Renal pelvis (tissue), 12 donors: ENCODE measurements at places on chromosomes 16 and 17.

DNA sequence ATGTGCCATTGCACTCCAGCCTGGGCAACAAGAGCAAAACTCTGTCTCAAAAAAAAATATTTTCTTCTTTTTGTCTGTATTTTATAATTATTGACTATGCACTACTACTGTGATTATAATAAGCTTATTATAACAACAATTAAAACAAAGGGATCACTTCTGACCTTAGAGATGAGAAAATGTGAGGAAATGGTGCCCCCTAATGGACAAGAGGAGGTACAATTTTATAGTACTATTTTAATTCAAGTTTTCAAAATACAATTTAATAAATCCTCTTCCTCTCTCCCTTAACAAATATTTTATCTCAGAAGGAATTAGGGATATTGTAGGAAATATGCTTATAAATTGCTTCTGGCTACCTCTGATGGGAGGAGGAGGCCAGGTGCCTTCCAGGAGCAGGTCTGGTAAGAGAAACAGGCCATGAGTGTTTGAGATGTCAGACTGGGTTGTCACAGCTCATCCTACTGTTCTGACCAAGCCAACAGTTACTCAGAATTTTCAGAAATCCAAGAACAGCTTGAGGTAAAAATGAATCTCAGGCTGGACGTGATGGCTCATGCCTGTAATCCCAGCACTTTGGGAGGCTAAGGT, 14.0 kb downstream of the VPS53 start:
- no peak for DNase-seq

- DNase-seq = no peak
These were observed 306.3 kb upstream of the HSBP1 start for GRCh38 chr16:83501481-83501880.

GRCh38 chr17:42120161-42120769, 902 bp downstream of the KAT2A start:
- no peak for DNase-seq

DNA sequence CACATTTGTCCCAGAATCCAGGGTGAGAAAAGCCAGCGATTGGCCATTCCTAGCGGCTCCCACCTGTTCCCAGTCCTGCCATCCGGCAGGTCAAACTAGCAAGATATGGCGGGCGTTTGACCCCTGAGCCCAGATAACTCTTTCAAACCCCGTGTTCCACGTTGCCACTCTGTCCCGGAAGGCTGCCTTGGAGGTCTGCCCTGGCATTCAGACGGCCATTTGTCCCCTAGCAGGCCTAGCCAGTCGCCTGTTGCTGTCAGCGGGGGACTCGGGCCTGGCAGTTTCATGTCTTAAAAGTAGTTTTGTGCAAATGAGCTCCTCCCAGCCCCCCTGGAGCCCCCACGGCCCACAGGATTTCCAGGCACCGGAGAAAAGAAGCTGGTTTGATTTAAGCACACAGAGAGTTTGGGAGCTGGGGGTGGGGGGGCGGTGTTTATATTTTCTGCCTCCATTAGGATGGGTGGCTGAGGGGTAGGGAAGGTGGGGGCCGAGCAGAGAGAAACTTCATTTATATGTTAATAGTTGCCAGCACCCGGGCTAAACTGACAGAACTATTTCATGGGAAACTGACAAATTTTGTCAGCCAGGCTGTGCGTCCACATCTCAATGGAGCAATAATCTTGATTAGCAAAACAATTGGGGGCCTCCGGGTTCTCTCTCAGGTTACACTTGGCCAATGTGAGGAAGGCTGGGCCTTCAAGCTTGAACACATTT, 240.9 kb upstream of the SALL1 start:
- DNase-seq = peak; percentile 40

DNA sequence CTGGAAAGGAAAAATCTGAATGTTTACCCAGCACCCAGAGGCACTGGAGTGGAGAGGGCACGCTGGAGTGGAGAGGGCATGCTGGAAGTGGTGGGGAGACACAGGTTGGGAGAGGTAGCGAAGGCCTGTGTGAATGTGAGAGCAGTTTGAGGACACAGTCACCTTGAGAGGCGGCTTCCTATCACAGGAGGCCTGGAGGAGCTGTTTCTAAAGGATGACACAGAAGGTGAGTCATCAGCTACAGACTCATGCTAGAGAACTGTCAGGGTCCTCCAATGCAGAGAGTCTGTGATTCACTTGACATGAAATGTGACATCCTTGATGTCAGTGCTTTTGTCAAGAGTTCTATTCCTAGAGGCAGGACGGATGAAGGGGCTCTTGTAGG, 13.8 kb downstream of the CTRL start:
- no peak for DNase-seq
